ENCODE measurements at places on chromosomes 7 and 10.

DNA sequence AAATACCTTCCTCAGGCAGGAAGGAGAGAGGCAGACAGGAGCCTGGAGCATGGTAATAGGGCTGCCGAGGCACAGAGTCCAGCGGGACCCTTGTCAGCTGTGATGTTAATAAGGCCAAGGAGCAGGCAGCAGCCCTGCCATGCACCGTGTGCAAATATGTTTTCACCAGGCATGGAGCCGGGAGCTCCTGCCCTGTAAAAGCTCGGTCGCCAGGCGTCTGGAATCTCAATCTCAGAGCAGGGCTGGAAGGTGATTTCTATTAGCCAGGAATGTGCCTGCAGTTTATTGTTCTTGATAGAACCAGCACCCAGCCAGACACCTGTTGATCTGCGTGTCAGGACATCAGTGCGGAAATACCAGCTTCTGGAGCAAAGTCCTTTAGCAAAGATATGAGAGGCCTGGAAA, 469.8 kb downstream of the GLRX3 start:
- DNase-seq, result no peak

DNA sequence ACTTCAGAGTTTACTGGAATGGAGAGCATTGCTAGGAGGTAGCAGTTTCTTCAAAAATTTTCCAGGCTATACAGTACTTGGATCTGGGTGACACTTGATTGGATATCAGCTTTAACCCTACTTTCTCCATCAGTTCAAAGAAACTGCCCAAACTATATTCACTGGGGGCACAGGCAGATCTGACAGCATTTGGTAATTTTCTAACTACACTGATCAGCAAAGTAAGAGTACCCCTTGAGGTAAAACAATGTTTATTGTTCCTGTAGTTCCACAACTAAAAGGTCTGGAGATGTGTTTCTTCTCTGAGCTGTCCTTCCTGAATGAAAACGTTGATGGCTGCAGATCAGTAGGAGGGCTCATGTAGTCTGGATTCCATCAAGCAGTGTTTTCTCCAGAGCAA, 104.2 kb downstream of the CABCOCO1 start:
- DNase-seq, result no peak

GRCh38 chr10:125782616-125783015, 7.0 kb upstream of the MMP21 start:
- peak; percentile 61 for DNase-seq

- DNase-seq, result no peak
Measured at GRCh38 chr10:120702032-120702431, 149.1 kb upstream of the WDR11 start.

- DNase-seq, result no peak
Measured at GRCh38 chr7:37249240-37249639, 199.4 kb downstream of the ELMO1 start.

DNA sequence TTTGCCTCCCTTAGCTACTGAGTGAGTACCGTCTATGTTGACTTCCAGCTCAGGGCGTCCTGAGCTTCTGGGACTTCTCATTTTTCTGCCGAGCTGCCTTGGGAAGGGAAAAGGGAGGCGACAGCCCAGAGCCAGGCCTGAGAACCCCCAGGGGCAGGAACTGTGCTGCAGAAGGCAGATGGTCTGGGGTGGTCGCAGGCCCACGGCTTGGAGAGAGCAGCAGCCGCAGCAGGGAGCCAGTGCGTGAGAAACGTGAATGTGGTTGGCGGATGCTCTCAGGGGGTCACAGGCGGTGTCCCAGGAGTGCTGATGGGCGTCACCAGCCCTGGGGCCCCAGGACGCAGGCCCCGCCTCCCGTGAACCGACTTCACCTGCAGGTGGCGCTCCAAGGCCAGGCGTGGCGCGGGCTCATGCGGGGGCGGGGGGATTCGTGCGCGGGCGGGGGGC, 9.2 kb upstream of the PWWP2B start:
- DNase-seq, result peak; percentile 61

- peak; percentile 33 for DNase-seq
Measured at GRCh38 chr10:116080553-116080952, 192.5 kb downstream of the GFRA1 start.

GRCh38 chr10:93081834-93082233, 8.1 kb downstream of the CYP26A1 start:
- DNase-seq, result peak; percentile 67

DNA sequence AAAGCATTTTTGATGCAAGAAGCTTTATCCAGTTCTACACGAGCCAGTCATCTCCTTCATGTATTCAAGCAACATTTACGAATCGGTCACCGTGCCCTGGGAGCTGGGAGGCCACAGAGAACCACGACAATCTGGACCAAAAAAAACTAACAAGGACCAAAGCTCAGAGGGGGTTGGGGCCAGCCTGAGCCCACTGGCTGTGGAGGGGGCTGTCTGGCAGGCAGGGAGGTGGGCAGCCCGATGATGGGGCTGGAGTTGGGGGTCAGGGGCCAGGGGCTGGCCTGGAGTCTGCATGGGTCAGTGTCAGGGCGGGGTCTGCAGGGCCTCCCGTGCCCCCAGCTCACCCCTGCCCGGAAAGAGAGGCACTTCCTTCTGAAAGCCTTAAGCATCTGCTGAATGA, 12.5 kb upstream of the GRIFIN start:
- no peak for DNase-seq

GRCh38 chr7:42946627-42946950, 14.4 kb downstream of the MRPL32 start:
- DNase-seq, result peak; percentile 19

GRCh38 chr10:96427291-96427690, 68.5 kb upstream of the OPALIN start:
- no peak for DNase-seq

DNA sequence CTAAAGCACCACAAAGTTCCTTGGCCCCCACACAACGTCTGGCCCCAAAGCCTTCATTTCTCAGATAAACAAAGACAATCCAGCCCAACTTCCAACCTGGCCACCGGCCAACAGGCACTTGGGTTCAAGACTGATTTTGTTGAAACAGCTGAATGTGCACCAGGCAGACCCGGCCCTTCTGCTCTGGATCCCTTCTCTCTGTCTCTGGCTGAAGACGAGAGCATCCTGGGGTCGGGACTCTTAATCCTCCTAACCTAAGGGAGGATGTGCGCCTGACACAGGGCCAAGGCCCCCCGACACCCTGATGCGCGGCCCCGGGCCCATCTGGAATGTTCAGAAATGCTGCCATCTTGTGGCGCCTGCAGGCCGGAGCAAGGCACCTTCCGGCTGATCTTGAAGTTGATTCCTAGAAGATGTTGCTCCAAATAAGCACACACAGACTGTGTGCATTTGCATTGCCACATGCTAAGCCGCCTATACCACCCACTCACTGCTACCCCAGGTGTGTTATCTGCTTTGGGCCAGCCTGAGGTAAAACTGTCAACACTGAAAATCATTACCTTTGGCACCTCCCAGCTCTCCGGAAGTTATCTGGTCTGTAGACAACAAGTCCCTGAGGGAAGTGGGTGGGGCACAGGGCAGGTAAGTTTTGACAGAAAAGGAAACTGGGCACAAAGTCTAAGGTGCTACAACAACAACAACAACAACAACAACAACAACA, 98.4 kb upstream of the HABP2 start:
- peak; percentile 36 for DNase-seq

GRCh38 chr10:6211341-6211670, 8.6 kb downstream of the PFKFB3 start:
- DNase-seq, result no peak

GRCh38 chr10:104735036-104735756, 94.1 kb downstream of the SORCS3 start:
- DNase-seq, result no peak

DNA sequence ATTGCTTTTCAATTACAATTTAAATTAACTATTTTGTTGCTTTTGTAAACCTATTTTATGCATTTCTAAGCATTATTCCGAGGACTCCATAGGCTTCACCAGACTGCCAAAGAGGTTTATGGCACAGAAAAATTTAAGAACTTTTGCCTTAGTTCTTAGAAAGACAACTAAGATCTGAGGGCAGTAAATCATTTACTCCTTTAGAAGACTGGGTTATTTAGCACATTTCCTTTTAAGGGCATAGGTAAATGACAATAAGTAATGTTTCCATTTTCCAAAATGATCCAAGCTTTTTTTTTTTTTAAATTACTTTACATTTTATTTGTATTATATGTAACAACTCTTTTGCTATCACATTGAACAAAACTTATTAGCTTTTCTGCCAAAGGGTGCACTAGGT, 15.0 kb upstream of the STEAP4 start:
- no peak for DNase-seq

DNA sequence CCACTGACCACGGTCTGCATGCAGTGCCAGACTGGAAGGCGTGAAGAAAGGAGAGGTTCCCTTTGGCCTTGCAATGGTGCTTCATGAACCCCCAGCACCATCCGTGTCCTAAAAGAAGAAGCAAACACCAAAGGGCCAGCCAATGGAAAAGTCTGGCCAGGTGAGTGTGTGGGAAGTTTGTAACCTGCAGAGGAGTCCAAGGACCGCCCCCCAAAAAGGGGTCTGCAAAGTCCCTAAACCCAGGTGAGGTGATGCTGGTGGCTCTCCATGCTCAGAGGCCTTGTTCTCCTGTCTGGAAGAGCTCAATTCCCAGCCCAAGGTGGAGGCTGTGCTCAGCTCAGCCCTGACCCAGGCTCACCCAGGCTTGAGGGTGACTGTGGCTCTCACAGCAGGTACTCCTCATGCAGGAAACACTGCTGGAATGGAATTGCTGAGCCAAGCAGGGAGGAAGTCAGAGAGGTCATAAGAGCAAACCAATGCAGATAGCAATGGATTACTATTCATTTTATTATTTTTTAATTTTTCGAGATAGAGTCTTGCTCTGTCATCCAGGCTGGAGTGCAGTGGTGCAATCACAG, 52.4 kb upstream of the NANOS1 start:
- no peak for DNase-seq

GRCh38 chr10:37234692-37235091, 109.3 kb downstream of the ANKRD30A start:
- DNase-seq, result no peak

DNA sequence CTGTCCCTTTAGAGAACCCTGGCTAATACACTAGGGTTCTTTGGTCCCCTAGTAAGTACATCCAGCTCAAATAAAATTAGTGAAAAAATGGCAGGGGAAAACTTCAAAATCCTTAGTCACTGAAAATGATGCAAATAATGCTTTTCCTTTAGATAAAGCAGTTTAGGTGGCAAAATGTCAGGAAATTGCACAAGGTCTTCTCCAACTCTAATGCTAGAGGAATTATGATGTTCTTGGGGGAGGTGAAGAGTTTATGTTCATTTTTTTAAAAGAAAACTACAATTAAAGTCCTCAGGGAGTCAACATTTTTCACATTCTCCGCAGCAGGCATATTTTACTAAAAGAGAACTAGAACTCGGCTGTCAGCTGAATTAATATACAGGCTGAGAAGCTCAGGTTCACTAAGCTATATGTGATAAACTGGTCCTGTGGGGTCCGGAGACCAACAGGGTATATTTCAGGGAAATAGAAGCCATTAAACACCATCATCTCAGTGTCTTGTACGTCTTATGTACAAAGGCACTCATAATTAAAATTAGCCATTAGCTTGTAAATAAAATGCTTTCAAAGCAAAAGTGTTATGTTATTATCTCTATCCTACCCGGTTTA, 1164.7 kb upstream of the AUTS2 start:
- peak; percentile 92 for DNase-seq

DNA sequence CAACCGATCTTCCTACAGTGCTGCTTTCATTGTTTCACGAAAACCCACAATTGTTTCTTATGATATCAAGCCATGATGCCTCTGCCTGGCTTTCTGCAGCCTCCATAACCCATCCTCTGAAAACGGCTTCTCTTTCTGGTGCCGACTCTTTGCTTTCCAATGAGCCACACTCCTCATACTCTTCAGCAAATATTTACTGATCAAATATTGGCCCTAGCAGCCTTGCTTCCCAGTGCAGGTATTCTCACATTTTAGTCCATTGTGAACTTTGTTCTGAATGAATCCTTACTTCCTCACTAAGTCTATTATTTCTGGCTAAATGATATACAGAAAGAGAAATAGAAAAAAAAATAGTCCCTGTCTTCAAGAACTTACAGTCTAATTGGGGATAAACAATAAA, 35.5 kb downstream of the LAMB1 start:
- no peak for DNase-seq

DNA sequence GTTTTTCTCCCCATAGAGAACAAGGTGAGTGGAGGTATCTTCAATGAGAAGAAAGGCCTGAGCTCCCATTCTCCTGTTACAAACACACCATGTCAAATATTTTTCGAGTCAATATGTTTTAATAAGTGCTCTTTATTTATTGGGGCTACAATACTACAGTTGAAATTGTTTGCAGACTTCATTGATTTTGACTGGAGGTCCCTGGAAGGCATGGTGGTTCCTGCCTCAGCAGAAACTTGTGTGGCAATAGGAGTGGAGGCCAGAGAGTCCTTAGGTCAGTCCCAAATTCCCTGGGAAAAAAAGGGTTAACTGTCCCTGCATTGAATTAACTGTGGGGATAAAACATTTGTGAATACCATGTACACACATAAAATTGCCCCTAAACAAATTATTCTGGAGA, 22.7 kb downstream of the KLF6 start:
- DNase-seq, result no peak

DNA sequence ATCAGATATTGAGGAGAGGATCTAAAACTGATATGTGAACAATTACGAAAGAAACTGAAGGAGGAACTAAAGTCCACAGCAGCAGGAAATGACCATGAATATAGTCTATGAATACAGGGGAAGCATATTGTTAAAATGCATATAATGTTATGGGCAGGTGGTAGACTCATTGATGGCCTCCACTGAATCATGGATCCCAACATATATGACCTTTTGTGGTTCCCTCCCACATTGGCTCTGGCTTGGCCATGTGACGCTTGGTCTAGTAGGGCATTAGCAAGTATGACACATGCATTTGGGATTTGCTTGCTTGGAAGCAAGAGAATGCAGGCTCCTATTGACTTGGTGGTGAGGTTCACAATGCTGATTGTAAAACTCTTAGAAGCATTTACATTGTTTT, 55.2 kb upstream of the RAB18 start:
- peak; percentile 69 for DNase-seq

DNA sequence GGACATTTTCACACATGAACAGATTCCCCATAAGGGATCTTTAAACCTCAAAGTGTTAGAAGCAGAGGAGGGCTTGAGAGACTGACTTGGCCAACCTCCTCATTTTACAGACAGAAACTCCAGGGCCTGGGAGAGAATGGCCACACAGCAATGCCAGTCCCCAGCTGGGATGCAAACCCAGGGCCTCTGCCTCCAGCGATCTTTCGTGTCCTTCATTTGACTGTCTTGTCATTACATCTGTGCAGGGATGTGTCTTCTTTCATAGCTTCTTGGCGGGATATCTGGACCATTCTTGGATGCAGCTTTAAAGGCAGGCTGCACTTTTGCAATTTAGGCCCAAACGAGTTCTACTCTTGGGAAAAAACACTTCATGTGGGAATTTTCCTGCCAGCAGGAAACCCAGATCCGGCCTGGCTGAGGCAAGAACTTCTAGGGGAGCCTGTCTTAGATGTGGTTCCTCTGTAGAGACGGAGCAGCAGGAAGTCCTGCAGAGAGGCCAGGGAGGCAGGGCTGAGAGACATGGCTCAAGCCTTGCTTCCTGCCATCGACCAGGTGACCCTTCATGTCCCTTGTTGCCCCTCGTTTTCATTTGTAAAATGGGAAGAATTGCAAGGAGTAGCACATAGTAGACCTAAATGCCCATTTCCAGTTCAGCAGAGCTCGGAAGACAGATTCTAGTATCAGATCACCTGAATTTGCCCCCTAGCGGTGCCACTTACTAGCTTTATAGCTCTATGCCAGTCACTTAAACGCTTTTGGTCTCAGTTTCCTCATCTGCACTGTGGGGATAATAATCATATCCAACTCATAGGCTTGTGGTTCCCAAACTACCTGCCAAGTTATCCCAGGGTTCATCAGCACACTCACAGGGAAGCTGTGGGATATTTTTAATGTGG, 43.9 kb upstream of the SLC29A3 start:
- no peak for DNase-seq

All from fibroblast of skin of right biceps (primary cell).